ENCODE measurements at places on chromosomes 13 and 19. TPM values are rescaled to one million over a fixed set of nuclear protein-coding genes. Genes with fewer than 3 reads are reported as not detected.

Gene SLC8A2
- total RNA-seq: not detected

Gene GDF15
- total RNA-seq: 49.9 TPM

Gene PSG2
- total RNA-seq: 5.2 TPM

Gene CCL25
- total RNA-seq: not detected

Gene ZNF578
- 1.6 TPM for total RNA-seq

Gene OR7D2
- total RNA-seq: 0.43 TPM

Gene ARHGAP33
- 2.3 TPM for total RNA-seq

Gene TMEM190
- total RNA-seq: not detected

Gene LILRA1
- not detected for total RNA-seq

Gene NEK3
- total RNA-seq: 9.1 TPM

Gene OR7G2
- not detected for total RNA-seq

Gene VSTM2B
- not detected for total RNA-seq

Gene ZNF844
- 1.7 TPM for total RNA-seq
